Panc1 (cell line): ENCODE measurements at places on chromosomes 11 and 22. TPM values are rescaled to one million over a fixed set of nuclear protein-coding genes. Genes with fewer than 3 reads are reported as not detected.

The OR51G1 gene
- not detected for total RNA-seq

The FOLR1 gene
- total RNA-seq: not detected

DNA sequence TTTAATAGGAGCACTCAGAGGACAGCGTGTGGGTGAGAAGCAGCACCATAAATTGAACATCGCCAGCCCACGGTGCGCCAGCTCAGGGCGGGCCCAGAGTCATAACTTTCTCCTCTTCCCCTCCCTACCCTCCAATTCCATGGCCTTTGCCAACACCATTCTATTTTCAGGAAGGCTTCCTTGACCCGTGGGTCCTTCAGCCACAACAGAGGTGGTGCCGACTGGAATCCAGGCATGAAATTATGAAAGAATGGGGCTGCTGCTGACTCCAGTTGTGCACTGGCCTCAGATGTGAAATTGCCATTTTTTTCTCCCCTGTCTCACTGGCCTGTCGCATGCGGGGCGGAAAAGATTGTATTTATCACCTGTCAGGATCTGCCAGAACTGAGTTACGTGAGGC, 345.9 kb downstream of the MIAT start:
- no peak for DNase-seq
- no peaks in the 10 kb centered on the region for H3K27me3 ChIP-seq
- H3K36me3 ChIP-seq: no peaks in the 10 kb centered on the region
- no peak overlapping the region for H3K4me3 ChIP-seq
- no peak overlapping the region for H3K27ac ChIP-seq
- no peaks in the 10 kb centered on the region for H3K4me1 ChIP-seq

- H3K36me3 ChIP-seq: no peaks in the 10 kb centered on the region
- no peak overlapping the region for H3K4me3 ChIP-seq
- no peak for DNase-seq
- H3K27ac ChIP-seq: no peak overlapping the region
- H3K4me1 ChIP-seq: no peaks in the 10 kb centered on the region
Observed at GRCh38 chr22:32823024-32823730, 21.7 kb downstream of the TIMP3 start.

GRCh38 chr11:14445542-14446530, 53.8 kb downstream of the COPB1 start:
- peaks cover 4% of the 10 kb centered on the region; the same call in 1 of the 2 replicates for H3K4me1 ChIP-seq
- DNase-seq: no peak
- no peaks in the 10 kb centered on the region for H3K36me3 ChIP-seq
- H3K27me3 ChIP-seq: no peaks in the 10 kb centered on the region
- no peak overlapping the region for H3K27ac ChIP-seq
- H3K4me3 ChIP-seq: no peak overlapping the region

GRCh38 chr22:21714786-21715185, 20.8 kb downstream of the YPEL1 start:
- H3K36me3 ChIP-seq: no peaks in the 10 kb centered on the region
- DNase-seq: no peak
- H3K27me3 ChIP-seq: no peaks in the 10 kb centered on the region
- H3K27ac ChIP-seq: no peak overlapping the region
